ENCODE measurements at places on chromosomes 12 and 14. TPM values are rescaled to one million over a fixed set of nuclear protein-coding genes. Genes with fewer than 3 reads are reported as not detected.

The APOF gene
- total RNA-seq: not detected

The OS9 gene
- 145 TPM for total RNA-seq

The EFS gene
- total RNA-seq: 59.5 TPM

DNA sequence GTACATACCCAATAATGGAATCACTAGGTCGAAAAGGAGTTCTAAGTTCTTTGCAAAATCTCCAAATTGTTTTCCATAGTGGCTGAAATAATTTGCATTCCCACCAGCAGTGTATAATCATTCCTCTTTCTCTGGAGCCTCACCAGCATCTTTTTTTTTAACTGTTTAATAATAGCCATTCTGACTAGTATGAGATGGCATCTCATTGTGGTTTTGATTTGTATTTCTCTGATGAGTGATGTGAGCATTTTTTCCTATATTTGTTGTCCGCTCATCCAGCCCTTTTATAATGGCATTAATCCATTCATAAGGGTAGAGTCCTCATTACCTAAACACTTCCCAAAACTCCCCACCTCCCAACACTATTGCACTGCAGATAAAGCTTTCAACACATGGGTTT lies 278.3 kb downstream of the SEC23A start:
- DNase-seq: no peak

DNA sequence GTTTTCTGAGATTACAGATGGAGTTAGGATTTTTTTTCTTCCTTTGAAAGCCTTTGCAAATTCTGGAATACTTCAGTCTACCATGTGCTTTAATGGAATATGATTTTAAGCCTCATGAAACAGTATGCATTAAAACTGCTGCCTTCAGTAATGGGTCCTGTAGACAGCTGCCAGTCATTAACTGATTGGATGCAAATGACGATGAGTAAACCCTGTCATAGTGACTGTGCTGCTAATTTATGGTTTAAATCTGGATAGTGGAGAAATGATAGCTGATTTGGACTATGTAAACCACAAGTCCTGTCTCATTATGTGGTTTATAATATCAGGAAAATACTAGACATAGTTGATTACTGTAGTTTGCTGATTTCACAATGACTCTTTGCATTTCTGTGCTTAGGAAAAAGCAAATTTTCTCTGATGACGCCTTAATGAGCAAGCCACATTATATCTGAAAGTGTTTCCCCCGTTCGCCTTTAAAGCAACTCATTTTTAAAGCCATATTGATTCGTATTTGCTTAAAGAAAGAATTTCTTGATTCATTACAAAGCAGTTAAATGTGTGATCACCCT lies 217.6 kb downstream of the TMTC2 start:
- DNase-seq: no peak

DNA sequence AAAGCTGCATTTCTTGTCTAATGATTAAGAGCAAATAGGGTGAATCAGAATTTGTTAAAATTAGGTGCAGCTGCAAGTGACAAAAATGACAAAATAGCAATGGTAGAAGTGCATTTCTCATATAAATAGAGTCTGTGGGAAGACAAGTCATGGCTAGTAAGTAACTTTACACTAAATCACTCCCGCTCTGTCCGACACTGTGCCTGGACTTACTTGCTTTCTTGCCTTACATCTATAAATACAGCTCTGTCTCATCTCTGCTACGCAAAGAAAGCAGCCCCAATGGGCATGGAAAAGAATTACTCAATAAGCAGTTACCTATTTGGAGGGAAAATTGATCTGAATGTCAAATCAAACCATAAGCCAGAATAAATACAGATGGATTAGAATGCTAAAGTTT lies 245.4 kb upstream of the KRR1 start:
- no peak for DNase-seq

- no peak for DNase-seq
Measured at GRCh38 chr12:23055004-23055403, 430.0 kb downstream of the ETNK1 start.

DNA sequence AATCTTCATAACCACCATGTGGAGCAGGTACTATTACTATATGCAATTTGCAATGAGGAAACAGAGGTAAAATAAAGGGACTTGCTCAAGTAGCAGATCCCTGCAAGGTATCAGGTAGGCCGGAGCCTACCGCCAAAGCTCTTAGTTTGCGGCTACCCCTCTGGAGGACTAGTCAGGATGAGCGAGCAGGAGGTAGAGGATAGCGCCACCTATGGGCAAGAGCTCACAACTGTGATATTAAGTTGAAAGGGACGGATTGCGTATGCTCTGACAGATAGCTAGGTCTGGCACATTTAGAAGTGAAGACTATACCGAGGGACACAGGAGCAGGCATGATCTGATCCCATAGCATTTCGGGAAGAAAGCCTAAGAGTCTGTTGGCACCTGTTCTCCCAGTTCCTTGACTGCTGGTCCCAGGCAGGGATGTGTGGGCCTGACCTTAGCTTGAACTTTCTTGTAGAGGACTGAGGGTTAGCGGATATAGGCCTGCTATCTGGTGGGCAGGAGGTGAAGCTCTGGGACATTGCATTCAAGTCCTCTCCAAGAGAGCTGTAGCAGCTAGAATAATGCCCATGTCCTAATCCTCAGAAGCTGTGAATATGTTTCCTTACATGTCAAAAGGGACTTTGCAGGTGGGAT lies 48.0 kb downstream of the SLC17A8 start:
- DNase-seq: no peak

DNA sequence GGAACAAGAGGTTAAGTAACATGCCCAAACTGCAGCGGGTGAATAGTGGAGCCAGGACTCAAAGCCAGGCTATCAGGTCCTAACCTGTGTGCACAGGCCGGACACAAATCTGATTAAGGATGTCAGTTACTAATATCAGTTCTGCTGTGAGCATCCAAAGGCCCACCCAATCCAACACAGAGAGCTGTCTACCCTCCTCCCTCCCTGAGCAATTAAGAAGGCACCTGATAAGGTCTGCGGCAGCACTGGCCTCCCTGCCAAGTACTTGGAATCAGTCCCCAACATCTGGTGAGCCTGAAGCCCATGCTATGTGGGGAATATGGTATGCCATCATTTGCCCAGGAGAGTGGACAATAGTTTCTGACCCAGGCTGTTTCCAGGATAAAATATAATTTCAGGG lies 3.9 kb downstream of the HEBP1 start:
- no peak for DNase-seq

DNA sequence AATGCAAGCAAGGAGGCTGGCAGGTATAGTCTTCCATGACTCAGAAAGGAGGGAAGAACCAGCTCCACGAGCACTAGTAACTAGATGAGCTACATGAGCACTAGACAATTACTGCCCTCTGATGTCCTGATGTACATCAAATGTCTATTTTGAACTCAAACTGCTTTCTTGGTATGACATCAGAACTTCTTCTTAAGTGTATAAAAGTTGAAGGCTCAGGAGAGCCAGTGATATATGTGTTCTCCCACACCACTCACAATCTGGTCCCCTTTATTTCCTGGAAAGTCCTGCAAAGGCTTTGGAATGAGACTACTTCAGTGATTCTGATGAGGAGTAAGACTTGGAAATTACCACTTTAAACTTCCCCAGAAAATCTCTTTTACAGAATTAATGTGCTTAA lies 18.5 kb upstream of the DHRS7 start:
- DNase-seq: no peak

DNA sequence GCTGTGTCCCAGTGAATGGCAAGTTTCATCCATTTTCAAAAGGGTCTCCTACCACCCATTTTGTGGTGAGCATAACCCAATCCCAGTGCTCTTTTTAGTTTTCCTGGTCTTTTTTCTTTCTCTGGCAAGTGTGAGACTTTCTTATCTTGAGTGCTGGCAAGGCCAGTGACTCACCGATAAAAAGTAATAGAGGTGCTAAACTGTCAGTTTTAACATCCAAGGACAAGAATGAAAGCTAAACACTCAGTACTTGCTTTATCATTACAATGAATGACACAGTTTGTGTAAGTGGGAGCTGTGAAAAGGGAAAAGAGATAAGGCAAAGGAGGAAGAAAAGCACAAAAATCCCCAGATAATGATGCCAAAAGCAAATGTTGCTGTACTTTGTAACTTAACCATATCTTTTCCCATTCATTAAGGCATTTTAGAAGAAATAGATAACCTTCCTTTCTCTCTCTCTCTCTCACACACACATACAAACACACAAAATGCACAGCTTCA lies 4.9 kb upstream of the LRIG3 start:
- no peak for DNase-seq

Data from dorsolateral prefrontal cortex (tissue), 122 donors.